SK-N-SH (cell line): ENCODE measurements at places on chromosomes 11 and 22.

GRCh38 chr22:43337385-43337784, 5.8 kb downstream of the SCUBE1 start:
- DNase-seq = no peak

DNA sequence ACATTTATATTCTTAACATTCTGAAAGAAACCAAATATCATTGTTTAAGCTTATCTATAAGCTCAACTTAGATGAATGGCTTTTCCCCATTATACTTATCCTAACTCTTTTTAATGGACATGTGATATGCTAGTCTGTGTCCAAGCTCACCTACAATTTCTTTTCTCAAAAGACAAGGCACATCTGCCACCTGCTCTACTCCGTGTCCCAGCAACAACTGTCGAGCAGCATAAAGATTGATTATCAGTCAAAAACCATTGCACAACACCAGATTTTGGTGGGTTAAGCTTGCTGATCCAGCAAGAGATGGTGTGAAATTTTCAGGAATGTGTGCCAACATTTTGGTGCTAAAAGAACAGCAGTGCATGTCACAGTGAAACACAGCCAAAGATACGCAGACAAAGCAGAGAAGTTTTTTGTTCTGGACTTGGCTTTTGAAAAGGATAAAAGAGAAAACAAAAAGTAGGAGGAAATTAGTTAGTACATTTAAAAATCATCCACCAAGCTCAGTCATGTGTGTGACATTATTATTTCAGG, 65.8 kb downstream of the DCDC1 start:
- no peak for DNase-seq

DNA sequence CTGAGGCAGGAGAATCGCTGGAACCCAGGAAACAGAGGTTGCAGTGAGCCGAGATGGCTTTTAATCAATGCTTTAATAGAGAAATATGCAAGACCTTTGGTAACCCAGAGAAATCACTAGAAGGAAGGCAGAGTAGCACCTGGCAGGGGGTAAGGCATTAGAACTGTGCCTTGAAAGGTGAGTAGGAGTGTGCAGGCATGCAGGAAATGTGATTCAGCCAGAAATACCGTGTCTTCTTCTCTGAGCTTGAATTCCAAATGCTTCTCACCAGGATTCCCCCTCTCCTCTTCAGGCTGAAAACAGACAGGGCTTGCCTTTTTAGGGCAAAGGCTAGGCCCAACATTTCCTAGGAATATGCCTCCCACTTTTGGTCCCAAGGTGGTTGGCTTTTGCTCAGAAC, 51.0 kb downstream of the OR4D9 start:
- no peak for DNase-seq

DNA sequence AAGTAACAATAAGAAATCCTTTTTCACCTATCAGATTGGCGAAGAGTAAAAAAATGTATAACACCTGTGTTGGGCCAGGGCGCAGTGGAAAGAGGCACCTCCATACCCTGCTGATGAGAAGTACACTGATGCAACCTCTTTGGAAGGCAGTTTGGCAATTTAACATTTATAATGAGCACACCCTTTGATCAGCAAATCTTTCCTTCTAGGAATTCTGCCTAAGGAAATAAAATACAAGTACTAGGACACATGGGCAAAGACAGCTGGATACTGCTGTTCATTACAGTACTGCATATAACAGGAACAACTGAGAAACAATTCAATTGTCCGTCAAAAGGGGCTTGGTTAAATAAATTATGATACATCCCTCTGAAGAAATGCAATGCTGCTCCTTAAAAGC, 110.1 kb downstream of the RPL27A start:
- no peak for DNase-seq

DNA sequence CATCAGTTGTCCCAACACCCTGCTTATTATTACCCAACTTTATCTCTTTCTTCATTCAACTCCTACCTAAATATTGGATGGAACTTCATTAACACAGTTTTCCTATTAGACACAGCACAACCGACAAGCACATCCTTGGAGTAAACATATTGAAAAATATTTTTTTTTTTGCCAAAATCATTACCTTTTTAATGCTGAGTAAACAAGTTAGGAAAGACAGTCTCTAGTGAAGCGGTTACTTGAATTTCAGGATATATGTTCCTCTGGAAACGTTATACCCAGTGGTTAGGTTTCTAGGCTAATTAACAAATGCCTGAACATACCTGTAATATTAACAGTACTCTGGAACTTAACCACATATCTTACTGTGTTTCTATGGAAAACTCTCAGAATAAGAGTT, 11.4 kb downstream of the SESN3 start:
- DNase-seq = no peak

GRCh38 chr11:132535830-132536229, 996.5 kb downstream of the OPCML start:
- DNase-seq = no peak

DNA sequence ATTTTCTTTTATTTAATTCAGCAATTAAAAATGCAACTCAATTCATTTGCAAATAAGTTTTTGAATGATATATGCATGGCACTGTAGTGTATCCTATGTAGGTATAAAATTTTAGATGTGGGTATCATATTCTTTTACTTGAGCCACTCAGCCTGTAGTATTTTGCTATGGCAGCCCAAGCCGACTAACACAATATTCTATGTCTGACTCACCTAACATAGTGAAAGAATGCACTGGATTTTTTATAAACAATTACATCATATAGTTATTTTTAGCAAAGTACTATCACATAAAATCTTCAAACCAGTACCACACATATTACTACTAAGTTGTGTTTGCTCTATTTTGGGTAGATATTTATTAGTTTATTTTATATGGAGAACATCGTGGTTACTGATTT, 21.9 kb upstream of the GRIA4 start:
- DNase-seq = no peak

- no peak for DNase-seq
Observed at GRCh38 chr11:78573681-78574080, 983 bp downstream of the NARS2 start.

GRCh38 chr11:73249853-73250783, 22.0 kb upstream of the P2RY6 start:
- DNase-seq = no peak

- no peak for DNase-seq
Observed at GRCh38 chr22:40479887-40480538, 109.6 kb downstream of the SGSM3 start.

DNA sequence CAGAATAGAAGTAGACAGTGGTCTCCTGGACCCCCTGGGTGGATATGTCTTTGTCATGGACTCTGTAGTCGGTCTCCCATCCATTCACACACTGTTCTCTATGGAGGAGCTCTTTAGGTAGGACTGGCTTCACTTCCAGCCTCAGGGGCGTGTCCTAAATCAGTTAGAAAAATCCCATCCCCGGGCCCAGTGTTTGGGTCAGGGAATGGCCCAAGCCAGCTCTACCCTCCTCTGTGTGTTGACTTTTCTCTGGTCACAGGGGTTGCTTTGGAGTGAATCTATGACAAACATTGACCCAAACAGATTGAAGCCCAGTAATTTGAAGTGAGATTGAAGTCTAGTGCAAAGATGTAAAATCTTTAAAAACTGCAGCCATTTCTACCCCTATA, 34.0 kb downstream of the WEE1 start:
- no peak for DNase-seq

GRCh38 chr11:44748606-44749005, 21.8 kb downstream of the TSPAN18 start:
- no peak for DNase-seq

- DNase-seq = no peak
Observed at GRCh38 chr22:43798492-43798891, 13.6 kb downstream of the EFCAB6 start.

DNA sequence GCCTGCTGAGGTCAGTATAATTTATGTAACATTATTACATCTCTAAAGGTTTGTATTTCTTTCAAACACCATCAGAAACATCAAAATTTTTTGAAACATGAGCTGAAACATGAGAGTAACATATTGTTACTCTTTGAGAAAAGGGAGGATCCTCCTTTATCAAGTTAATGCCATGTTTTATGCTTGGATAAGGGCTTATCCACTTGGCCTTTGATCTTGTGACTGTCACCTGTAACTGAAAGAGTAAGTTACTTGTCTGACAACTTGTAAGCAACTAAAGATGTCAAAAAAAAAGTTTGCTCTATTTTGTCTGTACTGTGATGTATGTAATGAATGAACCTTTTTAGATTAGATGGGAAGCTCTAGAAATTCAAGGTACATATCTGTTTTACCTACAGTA, 59.6 kb downstream of the FAR1 start:
- no peak for DNase-seq

- no peak for DNase-seq
Observed at GRCh38 chr11:126426820-126427749, 71.6 kb downstream of the ST3GAL4 start.

- no peak for DNase-seq
Observed at GRCh38 chr11:105132716-105133511, 6.7 kb downstream of the CARD18 start.

- DNase-seq = no peak
Observed at GRCh38 chr11:118436639-118437207, 431 bp downstream of the KMT2A start.

DNA sequence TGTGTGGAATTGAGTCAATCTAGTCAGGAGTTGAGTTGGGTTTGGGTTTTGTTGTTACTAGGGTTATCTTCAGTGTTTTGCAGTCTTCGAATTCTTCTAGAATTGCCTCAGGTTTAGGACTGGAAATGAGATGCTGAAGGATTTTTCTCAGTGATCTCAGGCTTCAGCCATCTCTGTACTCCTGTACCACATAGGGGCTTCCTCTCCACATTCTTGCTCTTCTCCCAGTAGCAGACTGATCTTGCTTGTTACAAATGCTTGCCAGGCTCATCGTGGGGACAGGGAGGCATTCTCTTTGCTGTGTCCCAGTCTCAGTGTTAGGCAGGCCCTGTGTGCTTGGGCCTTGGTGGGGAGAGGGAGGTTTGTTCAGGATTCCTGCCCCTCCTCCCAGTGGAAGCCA, 96.1 kb downstream of the LRRC32 start:
- DNase-seq = no peak

- DNase-seq = no peak
Observed at GRCh38 chr11:23278121-23278520, 417.8 kb upstream of the CCDC179 start.

DNA sequence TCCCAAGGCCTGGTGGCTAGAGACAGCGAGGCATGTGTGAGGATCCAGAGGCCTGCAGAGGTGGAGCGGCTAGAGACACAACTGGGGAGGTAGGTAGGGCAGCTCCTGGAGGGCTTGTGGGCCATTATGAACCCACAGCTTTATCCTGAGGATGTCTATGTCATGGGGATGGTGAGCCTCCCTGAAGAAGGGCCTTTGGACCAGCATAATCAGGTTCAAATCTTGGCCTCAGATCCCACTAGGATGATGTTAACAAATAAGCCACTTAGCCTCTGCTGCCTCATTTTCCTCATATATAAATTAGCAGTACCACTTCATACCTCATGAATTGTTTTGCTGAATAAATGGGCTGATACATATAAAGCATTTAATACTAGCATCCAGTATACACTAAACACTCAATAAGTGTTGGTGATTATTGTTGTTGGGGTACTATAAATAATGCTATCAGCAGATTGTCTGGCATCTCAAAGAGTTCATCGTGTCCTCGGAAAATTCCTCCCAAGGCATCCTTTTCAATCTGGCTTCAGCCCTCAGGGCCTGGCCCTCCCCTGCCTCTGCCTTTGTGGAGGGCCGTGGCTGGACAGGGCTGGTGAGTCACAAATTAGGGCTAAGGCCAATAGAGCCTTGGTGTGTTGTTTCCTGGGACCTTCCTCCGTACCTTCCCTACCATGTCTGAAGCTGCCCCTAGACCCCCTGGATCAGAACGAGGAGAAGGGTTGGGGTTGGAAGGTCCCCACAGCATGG, 30.9 kb upstream of the LRRC32 start:
- DNase-seq = no peak

GRCh38 chr11:24068197-24068596, 428.7 kb upstream of the LUZP2 start:
- DNase-seq = no peak

DNA sequence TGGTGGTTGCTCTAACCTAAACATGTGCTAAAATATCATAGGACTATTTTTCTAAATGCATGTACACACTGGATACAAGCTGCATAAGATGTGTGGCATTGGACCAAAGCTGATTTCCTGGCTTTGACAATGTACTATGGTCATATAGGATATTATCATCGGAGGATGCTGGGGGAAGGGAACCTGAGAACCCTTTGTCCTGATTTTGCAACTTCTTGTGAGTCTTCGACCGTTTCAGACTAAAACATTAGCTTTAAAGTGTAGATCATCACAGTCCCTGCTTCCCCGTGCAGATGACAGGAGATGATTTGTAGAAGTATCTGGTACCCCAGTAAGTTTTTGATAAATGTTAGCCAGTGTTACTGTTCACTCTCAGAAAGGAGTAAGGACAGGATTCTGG, 554.7 kb downstream of the MIAT start:
- no peak for DNase-seq

- DNase-seq = no peak
Observed at GRCh38 chr22:48703265-48703941, 1124.3 kb downstream of the BRD1 start.

- DNase-seq = no peak
Observed at GRCh38 chr11:133823614-133824013, 21.7 kb downstream of the SPATA19 start.

GRCh38 chr22:32809786-32810554, 8.5 kb downstream of the TIMP3 start:
- DNase-seq = no peak

GRCh38 chr11:73387594-73388264, 11.5 kb downstream of the RELT start:
- no peak for DNase-seq

- DNase-seq = no peak
Observed at GRCh38 chr11:120625565-120625964, 114.0 kb downstream of the GRIK4 start.

DNA sequence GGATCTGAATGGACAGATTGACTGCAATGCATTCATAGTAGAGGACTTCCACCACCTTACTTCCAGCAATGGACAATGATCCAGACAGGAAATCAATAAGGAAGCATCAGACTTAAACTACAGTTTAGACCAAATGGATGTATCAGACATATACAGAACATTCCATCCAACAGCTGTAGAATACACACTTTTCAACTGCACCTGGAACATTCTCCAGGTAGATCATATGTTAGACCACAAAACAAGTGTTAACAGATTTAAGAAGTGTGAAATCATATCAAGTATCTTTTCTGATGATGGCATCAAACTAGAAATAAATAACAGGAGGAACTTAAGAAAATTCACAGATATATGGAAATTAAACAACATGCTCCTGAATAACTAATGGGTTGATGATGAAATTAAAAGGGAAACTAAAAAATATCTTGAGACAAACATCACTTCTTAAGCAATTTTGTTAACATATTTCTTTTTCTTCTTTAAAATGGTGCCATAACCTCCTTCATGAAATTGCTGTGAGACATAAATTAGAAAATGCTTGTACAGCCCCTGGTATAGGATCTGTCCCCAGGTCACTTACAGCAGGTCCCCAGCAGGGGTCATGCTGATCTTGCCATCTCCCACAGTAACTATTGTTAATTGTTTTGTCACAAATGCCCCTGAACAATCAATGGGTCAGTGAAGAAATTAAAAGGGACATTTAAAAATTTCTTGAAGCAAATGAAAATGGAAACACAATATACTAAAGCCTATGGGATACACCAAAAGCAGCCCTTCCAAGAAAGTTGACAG, 100.0 kb upstream of the OR4B1 start:
- DNase-seq = peak; percentile 36

GRCh38 chr11:47714554-47715081, 551 bp downstream of the AGBL2 start:
- no peak for DNase-seq

- DNase-seq = no peak
Observed at GRCh38 chr11:82683029-82683428, 50.6 kb downstream of the FAM181B start.
